ENCODE measurements at places on chromosomes 2 and 18. TPM values are rescaled to one million over a fixed set of nuclear protein-coding genes. Genes with fewer than 3 reads are reported as not detected.

The SCN9A gene
- total RNA-seq, result 0.75 TPM

The CACNB4 gene
- total RNA-seq, result 0.84 TPM

The LRP2 gene
- not detected for total RNA-seq

The EGR4 gene
- total RNA-seq, result 0.35 TPM

The LYG2 gene
- not detected for total RNA-seq

The KLHL14 gene
- 0.83 TPM for total RNA-seq

DNA sequence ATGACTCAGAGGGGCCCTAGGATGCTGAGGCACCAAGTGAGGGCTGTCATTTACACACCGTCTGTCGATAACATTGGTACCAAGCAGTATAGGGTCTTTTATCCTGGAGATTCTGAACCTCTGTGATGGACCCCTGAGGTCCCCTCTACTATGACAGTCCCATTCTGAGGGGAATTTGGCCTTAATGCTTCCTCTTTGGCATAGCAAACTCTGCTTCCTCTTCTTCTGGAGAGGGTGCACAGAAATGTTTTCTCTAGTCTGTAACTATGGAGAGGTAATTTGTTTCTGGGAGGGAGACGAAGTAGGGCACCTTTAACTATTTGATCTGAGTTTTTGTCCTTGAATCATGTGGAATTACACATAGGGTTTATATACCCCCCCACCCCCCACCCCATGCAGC, 44.8 kb downstream of the INPP4A start:
- no peak for DNase-seq

- no peak for DNase-seq
These were observed 392.7 kb upstream of the FANCL start for GRCh38 chr2:58633613-58634365.

DNA sequence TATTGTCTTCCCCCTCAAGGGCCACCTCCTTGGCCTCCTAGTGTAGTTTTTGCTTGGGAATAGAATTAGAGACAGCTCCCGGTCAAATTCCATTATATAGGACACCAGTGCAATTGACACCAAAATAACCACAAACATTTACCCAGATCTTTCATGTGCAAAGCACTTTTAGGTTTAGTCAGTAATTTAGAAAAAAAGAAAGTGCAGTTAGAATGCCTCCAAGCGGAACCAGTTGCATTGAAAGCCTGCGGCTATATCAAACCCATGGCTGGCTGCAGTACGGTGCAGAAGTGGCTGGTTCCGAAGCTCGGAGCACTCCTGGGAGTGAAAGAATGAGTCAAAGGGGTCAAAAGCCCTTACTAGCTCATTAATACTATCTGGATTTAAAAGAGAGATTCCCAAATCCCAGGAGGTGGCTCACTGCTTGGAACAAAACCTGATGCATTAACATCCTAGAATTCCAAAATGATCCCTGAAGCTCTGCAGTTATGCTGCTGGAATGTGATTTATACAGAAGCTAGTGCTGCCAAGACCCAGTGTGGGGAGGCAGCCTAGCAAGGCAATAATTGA, 432.2 kb upstream of the KLHL29 start:
- no peak for DNase-seq

GRCh38 chr2:9644603-9645002, 13.8 kb upstream of the YWHAQ start:
- DNase-seq, result no peak

- no peak for DNase-seq
These were observed 125.5 kb upstream of the SPRED2 start for GRCh38 chr2:65557616-65558573.

DNA sequence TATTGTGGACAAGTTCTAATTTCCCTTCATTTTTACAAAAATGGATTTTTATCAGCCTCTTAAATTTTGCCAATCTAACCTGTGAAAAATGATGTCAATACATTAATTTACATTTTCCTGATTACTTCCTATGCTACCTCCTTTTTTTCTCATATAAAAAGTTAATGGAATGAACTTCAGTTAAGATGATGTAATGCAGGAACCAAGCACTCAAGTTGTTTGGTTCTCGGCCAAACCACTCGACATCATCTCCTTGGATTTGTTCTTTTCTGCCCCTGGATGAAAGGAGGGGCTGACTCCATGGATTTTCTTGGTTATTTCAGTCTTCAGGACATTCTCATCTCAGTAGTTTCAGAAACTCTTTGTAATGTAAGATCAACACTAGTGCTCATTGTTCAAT, 253.1 kb upstream of the NXPH2 start:
- DNase-seq, result no peak

DNA sequence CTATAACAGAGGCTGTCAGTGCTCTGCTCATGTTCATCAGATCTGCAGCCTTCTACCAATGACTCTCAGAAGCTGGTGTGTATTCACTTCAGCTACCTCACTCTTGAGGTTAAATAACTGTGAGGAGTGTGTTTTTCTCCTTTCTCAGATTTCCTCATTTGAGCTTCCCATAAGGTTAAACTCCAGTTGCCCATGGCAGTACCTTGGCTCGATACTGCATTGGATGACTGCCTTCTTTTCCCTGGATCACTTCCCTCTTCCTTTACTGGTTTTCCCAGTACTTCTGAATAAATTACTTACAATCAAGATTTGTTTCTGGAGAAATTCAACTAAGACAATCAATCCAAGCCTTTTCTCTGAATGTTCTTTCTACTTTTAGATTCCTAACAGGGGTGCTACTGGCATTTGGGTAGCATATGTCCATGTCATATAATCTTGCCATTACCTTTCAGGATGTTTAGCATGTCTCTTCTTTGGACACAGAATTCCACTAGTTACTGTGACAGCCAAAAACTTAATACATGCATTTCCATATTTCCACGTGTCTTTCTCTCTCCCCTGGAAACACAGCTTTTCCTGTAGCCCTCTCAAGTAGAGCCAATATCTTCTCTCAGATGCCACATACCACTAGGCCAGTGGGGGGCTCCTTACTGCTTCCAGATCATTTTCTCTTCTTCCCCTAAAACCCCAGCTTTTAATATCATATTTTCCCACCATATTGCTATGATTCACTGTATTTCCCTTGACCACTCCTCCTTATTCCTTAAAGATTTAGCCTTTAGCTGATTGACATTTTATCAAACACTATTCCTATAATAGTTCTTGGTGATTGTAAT, 15.0 kb upstream of the SPOPL start:
- no peak for DNase-seq

- no peak for DNase-seq
These were observed 1.7 kb downstream of the CYP1B1 start for GRCh38 chr2:38074058-38074763.

DNA sequence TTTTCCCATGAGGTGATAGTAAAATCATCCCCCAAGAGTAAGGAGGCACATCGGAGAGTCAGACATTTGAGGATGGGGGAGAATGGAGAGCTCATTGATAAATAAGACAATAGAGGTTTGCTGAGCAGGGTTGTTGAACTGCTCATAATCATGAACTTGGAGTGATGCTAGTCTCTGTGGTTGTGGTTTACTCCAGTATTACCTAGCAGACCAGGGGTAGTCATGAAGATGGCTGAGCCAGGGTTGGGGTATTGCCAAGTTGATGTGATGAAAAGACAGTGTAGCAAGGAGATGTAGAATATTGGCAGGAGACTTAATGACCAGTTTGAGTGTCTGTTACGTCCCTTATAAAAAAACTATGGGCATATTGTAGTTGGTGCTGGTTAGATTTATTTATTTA, 25.4 kb downstream of the CYBRD1 start:
- no peak for DNase-seq

DNA sequence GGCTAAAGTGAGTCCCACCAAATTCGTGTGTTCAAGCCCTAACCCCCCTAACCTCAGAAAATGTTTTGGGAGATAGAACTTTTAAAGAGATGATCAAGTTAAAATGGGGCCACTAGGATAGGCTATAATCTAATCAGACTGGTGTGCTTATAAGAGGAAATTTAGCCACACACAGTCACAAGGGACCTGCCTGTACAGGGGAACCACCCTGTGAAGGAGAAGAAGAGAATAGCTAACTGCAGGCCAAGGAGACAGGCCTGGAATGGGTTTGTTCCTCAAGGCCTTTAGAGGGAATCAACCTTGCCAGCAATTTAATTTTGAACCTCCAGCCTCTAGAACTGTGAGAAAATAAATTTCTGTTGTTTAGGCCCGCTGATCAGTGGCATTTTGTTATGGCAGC, 36.0 kb upstream of the TANK start:
- no peak for DNase-seq

- no peak for DNase-seq
These were observed 21.2 kb upstream of the IL1A start for GRCh38 chr2:112805542-112805941.

DNA sequence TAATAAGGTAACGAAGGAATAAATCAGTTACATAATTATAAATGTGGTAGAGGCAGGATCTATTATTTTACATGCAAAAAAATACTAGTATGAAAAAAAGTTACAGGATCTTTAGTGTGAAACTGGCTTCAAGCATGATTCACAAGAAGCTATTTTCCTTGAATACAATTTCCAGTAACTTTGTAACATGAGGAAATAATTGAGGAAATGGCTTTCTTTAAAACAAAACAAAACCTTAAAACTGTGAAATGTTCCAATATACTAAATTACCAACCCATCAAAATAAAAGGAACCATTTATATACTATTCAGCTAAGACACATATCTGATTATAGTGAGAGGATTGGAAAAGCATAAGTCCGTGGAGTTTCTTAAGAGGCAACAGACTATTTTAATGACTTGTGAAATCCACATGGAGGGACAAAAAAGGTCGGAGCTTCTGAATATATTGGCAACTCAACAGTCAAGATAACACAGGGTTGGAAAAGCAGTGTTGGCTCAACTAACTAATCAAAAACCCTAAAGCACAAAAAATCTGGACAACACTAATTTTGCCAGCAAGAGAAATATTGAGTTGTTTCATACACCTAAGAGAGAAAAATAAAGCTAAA, 10.6 kb downstream of the IRS1 start:
- no peak for DNase-seq

DNA sequence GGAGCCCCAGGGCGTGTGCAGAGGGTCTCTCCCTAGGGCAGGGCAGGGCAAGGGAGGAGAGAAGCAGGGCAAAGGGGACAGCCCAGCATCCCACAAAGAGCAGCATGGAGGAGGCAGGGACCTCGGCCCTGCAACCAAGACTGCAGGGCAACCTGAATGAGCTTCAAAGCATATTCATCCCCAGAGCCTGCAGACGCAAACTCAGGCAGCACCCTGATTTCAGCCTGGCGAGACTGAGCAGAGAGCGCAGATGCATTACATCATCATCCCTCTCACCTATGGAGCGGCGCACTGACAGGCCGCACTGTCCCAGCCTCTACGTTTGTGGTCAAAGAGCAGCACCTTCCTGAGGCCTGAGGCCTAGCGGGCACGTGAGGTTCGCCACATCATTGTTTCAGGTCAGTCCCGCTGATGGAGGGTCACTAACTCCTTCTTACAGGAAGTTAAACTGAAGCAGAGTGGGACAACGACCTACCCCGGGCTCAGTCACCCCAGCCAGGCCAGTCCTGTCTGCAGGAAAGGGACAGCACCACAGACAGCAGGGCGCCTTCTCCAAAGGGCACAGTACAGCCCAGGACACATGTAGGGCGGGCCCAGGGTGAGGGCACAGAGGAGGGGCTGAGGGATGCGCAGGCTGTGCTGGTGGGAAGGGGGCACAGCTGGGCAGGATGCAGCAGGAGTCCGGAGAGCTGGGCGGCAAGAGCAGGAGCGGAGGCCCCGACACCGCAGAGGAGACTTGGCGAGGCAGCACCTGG, 67.2 kb upstream of the RAB6C start:
- no peak for DNase-seq

DNA sequence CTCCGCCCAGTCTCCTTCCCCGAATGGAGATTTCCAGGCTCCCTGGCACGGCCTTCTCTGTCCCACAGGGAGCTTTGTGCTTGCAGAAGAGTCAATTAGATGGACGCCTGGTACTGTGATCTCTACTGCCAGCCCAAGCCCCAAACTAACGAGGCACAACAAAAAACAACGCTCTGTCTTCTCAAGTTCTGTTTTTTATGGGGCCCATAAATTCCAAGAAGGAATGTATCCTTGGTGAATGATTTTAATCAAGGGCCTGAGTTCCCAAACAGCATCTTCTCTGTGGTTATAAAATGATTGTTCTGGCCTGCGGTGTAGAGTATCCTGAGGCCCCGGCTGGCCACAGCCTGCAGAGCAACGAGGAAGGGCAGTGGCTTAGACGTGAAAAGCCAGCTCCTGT, 219.5 kb downstream of the CLIP4 start:
- DNase-seq, result no peak

GRCh38 chr2:16088802-16089112, 148.4 kb downstream of the MYCN start:
- DNase-seq, result no peak

GRCh38 chr18:47558110-47558750, 306.8 kb upstream of the SKOR2 start:
- no peak for DNase-seq
